ENCODE measurements at places on chromosomes 1 and 21.
A peak's percentile ranks its signal among the peaks of the same experiment; 100 is the strongest.

DNA sequence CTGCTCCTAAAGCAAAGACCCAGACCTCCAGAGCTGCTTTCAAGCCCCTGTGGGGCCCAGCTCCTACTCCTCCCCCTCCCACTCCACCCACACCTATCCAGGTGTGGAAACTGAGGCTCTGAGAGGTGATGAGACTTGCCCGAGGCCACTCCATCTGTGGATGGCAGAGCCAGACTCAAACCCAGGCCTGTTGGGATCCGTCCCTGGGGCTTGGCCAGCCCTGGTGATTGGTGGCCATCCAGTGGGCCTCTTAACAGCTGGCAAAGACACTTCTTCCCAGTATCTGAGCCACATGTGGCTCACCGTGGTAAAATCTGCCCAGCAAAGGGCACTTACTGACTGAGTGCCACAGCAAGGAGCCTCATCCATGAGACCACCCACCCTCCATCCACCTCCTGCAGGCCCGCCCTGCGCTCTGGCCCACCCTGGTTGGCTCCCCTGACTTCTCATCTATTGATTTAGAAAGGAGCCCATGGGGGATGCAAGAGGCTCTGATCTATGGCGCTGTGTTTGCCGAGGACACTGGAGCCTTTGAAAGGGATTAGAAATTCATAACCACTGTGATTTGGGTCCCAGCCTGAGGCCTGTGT lies 398.5 kb downstream of the PTPRU start:
- H3K27ac ChIP-seq: no peak overlapping the region
- no peak for DNase-seq
- H3K36me3 ChIP-seq: no peaks in the 10 kb centered on the region
- H3K4me1 ChIP-seq: peaks cover 11% of the 10 kb centered on the region
- no peak overlapping the region for H3K4me3 ChIP-seq

- H3K36me3 ChIP-seq: peaks cover 25% of the 10 kb centered on the region
- DNase-seq: no peak
Observed at GRCh38 chr1:40317394-40318074, 448 bp upstream of the COL9A2 start.

- H3K4me3 ChIP-seq: peak overlapping the region; percentile 95
- H3K27ac ChIP-seq: peak overlapping the region; percentile 90
- peaks cover 85% of the 10 kb centered on the region for H3K36me3 ChIP-seq
- no peaks in the 10 kb centered on the region for H3K27me3 ChIP-seq
- H3K4me1 ChIP-seq: peaks cover 39% of the 10 kb centered on the region
Observed at GRCh38 chr1:39410915-39411436, 80.5 kb upstream of the BMP8A start.

GRCh38 chr1:214043167-214043566 lies 55.4 kb downstream of the PROX1 start:
- no peak overlapping the region for H3K4me3 ChIP-seq
- H3K4me1 ChIP-seq: no peaks in the 10 kb centered on the region
- H3K27ac ChIP-seq: no peak overlapping the region

GRCh38 chr1:2135441-2135841 lies 59.1 kb downstream of the FAAP20 start:
- no peaks in the 10 kb centered on the region for H3K27me3 ChIP-seq
- peaks cover 16% of the 10 kb centered on the region for H3K4me1 ChIP-seq
- peak; percentile 72 for DNase-seq
- no peak overlapping the region for H3K27ac ChIP-seq
- H3K4me3 ChIP-seq: no peak overlapping the region
- peaks cover 10% of the 10 kb centered on the region for H3K36me3 ChIP-seq

- H3K4me1 ChIP-seq: no peaks in the 10 kb centered on the region
- H3K27ac ChIP-seq: no peak overlapping the region
- no peak overlapping the region for H3K4me3 ChIP-seq
- no peaks in the 10 kb centered on the region for H3K36me3 ChIP-seq
- H3K27me3 ChIP-seq: peaks cover 88% of the 10 kb centered on the region
Observed at GRCh38 chr21:45850181-45850580, 131.4 kb upstream of the COL6A1 start.

Data from Calu3 (cell line).